ENCODE measurements at places on chromosomes 12 and 14. TPM values are rescaled to one million over a fixed set of nuclear protein-coding genes. Genes with fewer than 3 reads are reported as not detected.

DNA sequence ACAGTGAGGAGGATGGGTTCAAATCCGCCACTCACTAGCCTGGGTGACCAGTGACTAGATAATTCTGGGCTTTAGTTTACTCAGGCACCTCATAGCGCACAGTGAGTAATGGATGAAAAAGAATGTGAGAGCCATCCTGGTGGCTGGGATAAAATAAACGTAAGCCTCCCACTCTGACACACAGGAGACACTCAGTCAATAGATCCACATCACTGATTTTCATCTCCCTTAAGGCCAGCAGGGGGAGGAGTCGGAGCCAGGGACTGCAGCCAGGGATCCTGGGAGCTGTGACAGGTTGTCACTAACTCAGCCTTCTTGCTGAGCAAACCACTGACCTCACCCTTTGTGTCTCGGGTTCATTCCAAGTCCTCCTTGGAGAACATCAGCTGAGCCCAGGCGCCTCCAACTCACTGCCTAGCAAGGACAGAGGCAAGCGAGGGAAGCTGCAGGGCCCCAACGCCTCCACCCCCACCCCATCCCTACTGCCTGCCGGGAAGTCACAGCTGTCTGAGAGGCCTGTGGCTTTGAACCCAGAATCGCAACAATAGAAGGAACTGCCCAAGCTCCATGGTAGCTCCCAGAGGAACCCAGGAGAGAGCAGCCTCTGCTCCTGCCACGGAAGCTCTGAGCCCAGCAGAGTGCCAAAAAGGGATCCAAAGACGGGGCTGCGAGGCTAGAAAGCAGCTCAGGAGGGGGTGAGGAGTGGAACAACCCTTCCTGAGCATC, 30.7 kb downstream of the PXN start:
- no peak for DNase-seq

- no peak for DNase-seq
Measured at GRCh38 chr12:1424674-1425395, 169.5 kb downstream of the FBXL14 start.

DNA sequence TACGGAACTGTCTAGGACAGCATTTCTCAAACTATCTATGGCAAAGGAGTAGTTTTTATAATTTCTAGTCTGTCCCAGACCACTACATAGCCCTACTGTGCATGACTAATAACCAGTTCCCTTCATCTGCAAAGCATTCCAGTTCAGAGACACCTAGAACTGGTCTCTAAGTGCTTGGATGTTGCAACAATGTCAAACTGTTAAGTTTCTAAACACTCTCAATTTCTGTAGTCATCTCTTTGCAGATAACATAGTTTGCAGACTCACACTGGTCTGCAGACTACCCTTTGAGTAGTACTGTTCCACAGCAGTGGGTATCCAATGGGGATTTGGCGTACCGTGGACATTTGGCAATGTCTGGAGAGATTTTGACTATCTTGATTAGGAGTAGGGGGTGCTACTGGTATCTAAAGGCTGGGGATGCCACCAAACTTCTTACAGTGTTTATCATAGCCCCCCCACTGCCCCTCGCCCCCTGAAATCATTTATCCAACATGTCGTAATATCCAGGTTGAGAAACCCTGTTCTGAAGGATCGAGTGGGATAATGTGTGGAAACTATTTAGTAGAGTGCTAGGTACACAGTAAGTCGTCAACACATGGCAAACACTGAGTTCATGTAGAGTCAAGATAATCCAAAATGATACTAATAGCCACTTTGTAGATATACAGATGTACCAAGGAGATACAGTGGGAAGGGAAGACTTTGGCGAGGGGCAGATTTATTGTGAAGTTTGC, 1.7 kb downstream of the C12orf76 start:
- DNase-seq = no peak

- DNase-seq = no peak
Measured at GRCh38 chr12:67469666-67470065, 178.9 kb upstream of the DYRK2 start.

DNA sequence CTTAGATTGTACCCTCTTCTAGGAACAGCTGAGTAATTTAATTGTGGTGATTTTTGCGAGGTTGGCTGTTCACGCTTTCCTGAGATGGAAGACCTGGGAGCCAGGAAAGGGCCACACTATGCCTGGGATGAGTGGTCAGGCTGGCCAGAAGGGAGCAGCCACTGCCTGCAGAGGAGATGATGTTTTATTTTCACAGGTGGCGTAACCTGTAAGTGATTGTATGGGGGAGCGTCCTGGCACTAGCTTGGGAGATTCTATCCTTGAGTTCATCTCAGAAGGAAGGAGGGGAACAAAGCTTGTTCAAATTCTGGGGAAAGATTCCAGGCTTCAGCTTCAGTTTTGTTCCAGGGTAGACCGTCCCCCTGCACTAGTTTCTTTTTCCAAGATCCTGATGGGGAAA, 1.2 kb downstream of the RPH3A start:
- DNase-seq = no peak

GRCh38 chr14:34489324-34489723, 27.3 kb upstream of the SPTSSA start:
- no peak for DNase-seq

DNA sequence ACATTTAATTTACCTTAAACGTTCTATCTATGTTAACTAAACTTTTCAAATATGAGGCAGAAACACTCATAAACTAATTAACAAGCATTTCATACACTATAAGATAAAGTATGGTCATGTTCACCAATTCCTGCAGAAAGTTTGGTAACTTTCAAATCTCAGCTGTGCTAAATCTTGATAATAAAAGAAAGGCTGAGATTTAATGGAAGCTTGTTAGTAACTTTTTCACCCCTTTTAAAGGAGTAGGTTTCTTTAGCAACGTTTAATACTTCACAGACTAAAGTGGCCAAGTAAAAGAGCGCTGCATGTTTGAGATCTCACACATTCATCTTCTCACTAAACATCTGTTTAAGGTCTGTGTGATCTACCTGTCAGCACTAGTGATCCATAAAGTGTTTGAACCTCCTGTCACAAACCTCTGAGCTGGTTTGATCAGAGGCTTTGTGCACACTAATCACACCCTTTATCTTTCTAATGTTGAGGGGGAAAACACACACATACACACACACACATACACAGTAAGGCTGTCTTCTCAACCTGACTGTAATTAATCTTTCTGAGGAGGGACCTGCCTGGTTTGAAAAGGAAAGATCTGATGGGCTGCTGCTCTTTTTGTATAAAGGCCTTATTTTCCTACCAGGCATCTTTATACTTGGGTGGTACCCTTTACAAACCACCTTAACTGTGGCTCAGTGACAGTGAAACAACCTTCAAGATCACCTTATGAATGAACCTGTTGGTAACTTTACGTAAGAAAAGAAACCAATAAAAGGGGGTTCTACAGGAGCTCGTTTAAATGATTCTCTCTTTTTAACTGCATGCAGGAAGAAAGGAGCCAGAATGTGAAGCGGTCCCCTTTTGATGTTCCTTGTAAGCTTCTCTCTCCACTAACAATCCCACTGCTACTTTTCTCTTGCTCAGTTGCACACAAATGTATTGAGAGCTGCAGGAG, 244.2 kb downstream of the SOX5 start:
- DNase-seq = no peak

DNA sequence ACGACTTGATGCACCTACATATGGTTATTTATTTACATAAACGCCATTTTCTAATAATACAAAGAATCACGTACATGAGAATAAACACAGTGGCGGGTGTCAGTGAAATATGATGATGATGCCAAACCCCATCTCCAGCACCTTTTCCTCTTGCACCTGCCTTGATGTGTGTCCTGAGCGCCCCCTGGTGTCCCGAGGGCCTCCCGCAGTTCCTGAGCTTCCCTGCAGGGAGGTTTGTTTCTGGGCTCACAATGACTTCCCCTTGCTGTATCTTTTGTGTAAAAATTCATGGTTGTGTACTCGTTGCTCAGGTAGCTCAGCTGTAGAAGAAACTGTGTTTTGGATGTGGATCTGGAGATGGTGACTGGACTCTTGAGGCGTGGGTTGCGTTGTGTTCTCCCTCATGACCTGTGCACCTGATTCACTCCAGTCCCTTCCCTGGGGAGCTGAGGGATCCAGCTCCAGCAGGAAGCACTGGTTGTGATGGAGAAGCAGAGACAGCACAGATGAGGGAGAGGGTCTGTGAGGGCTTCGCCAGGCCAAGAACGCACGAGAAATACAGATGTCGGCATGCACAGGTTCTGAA, 1037.8 kb downstream of the TMEM121 start:
- no peak for DNase-seq

- DNase-seq = no peak
Measured at GRCh38 chr12:96225994-96226399, 31.8 kb downstream of the ELK3 start.

DNA sequence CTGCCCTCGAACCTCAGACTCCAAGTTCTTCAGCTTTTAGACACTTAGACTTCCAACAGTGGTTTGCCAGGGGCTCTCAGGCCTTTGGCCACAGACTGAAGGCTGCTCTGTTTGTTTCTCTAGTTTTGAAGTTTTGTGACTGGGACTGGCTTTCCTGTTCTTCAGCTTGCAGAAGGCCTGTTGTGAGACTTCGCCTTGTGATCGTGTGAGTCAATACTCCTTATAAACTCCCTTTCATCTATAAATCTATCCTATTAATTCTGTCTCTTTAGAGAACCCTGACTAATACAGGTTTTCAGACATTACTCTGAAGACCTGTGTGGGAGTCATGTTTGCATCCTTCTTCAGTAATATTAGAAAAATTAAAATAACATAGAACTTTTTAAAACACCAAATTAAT, 289.1 kb downstream of the RMST start:
- DNase-seq = no peak

DNA sequence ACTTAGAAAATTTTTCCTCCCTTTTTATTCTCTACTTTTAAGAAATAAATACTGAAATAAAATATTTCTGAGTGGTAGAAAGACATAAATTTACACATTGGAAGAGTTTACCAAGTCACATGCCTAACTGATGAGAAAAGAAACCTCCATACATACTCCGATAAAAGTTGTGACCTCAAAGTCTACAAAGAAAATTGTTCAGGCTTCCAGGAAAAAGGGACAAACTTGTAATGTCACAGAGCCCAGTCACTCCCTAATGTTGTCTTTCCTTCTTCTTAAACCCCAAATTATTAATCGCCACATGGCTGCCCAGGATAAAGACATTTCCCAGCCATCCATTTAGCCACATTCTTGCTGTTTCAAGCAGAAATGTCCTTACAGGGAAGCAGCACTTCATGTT, 455.3 kb downstream of the MDGA2 start:
- DNase-seq = no peak

DNA sequence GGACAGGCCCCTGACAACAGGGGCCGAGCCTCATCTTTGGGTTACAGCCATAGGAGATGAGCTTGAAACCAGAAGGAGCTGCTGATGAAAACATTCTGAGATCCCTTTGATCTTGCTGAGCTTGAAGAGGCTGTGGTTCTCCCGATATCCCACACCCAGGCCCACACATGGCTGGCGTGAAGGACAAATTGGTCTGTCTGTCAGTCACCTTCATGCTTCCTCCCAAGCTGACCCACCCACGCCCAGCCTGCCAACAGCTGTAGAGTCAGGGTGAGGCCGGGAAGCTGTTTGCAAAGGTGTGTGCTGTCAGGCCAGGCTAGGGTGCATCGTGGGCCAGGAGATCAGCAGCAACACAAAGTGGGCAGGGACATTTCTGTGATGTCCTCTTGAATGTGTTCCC, 43.2 kb downstream of the FZD10 start:
- no peak for DNase-seq

GRCh38 chr14:91283666-91284065, 39.2 kb upstream of the GPR68 start:
- no peak for DNase-seq

DNA sequence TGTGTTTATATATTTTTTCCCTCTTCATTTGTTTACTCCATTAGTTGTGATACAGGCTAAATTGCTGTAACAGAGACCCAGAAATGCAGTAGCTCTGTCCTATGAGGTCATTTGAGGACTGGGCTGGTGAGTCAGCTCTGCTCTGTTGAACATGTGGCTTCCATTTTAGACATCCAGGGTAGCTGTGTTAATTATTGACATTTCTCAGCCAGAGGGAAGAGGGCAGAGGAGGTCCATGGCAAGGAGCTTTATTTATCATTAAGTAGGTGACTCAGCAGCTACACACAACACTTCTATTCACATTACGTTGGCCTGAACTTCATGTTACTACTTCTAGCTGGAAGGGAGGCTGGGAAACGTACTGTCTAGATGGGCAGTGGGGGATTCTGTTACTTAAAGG, 85.4 kb downstream of the PTCSC3 start:
- peak; percentile 54 for DNase-seq

DNA sequence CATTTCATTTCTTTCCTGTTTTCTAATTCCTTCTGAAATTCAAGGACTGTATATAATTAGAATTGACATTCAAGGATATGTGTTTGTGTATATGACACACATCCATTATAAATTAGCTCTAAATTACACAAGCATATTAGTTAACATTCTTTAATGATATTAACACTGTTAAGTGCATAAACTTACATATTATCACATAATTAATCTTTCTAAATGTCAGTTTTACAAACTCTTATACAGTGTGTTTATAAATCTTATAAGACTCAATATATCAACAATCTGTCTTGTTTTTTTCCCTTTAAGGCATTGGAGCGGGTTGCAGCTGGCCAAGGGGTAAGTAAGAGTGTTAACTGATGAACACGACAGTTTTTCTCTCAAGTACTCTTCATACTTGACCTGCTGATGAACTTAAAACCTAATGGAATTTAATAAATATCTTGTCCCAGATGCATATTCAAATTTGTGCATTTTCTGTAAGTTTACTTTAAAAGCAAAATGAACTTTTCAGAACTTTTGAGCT, 76.1 kb downstream of the METTL25 start:
- DNase-seq = no peak

DNA sequence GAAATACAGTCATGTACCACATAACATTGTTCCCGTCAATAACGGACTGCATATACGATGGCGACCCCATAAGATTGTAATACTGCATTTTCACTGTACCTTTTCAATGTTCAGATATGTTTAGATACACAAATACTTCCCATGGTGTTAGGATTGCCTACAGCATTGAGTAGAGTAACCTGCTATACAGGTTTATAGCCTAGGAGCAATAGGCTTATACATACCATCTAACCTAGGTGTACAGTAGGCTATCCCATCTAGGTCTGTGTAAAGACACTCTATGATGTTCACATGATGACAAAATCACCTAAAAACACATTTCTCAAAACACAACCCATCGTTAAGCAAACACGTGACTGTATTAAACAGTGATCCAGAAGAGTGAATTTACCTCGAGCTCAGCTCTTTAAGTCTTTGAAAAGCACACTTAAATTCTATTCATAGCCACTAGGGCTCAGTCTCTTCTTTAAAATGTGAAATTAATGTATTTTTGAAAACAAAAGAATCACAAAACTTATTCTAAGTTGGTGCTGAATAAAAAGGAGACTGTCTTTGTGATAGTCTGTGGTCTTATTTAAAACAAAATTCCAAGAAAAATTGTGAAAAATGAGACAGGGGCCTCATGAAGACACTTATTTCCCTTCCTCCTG, 239.1 kb upstream of the ARID2 start:
- DNase-seq = no peak

GRCh38 chr14:31229009-31229408, 21.4 kb upstream of the HECTD1 start:
- DNase-seq = no peak

GRCh38 chr12:62291864-62292760, 31.9 kb downstream of the USP15 start:
- DNase-seq = no peak

The MUCL1 gene
- not detected for polyA plus RNA-seq

The EMP1 gene
- 612 TPM for polyA plus RNA-seq

The PLEKHG3 gene
- 60.7 TPM for polyA plus RNA-seq

The ACVRL1 gene
- 27.3 TPM for polyA plus RNA-seq

The GNG2 gene
- polyA plus RNA-seq = 104 TPM

The PTPRB gene
- polyA plus RNA-seq = 7.5 TPM

The TAS2R19 gene
- 1.4 TPM for polyA plus RNA-seq

The MGAT4C gene
- 7.2 TPM for polyA plus RNA-seq

The CEBPE gene
- polyA plus RNA-seq = 0.50 TPM

The EEA1 gene
- 17.8 TPM for polyA plus RNA-seq

The AMN gene
- polyA plus RNA-seq = 0.75 TPM
